ENCODE measurements at places on chromosomes 5 and 9.

- no peak overlapping the region for H3K4me3 ChIP-seq
- no peak overlapping the region for H3K27ac ChIP-seq
- H3K4me1 ChIP-seq, result no peaks in the 10 kb centered on the region
- H3K27me3 ChIP-seq, result no peaks in the 10 kb centered on the region
- H3K36me3 ChIP-seq, result peaks cover 92% of the 10 kb centered on the region
Measured at GRCh38 chr9:131434673-131435072, 40.8 kb downstream of the PRRC2B start.

DNA sequence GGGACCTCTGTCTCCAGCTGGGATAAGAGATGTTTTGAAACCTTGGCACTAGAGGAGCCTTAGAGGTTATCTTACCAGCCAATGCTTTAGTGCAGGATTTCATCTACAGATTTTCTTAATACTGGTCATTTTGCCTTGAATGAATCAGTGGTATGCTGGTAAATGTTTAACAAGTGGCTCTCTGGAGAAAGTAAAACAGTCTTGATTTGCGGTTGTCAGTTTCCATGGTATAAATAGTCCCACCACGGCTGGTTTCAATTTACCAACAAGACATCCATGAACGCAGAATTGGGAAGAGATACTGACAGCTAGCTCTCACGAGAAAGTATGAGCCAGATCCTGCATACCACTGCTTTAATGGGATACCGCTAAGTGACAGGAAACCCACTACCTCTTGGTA, 56.7 kb upstream of the CXCL14 start:
- no peak overlapping the region for H3K27ac ChIP-seq
- H3K27me3 ChIP-seq, result no peaks in the 10 kb centered on the region

DNA sequence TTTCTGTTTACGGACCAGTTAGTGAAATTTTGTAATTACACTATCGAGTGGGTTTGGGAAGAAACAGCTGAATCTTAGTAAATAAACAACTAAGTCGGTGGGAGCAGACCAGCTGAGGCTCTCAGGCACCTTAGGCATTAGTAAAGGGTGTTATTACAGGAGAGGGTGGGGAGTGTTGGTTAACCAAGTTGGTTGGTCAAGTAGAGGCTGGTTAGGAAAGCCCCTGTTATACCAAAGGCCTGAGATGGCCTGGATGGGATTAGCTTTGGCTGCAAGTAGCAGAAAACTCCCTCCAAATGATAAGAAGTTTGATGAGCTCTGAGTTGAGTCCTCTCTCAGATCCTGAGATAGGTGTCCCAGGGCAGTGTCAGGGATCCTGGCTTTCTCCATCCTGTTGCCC, 81.3 kb downstream of the PPARGC1B start:
- no peak for DNase-seq
- peak overlapping the region; percentile 58 for H3K27ac ChIP-seq
- peaks cover 23% of the 10 kb centered on the region for H3K36me3 ChIP-seq
- H3K4me3 ChIP-seq, result no peak overlapping the region
- no peaks in the 10 kb centered on the region for H3K27me3 ChIP-seq

- H3K27ac ChIP-seq, result peak overlapping the region; percentile 26
- H3K36me3 ChIP-seq, result no peaks in the 10 kb centered on the region
- DNase-seq, result no peak
- H3K4me1 ChIP-seq, result peaks cover 2% of the 10 kb centered on the region
- H3K4me3 ChIP-seq, result no peak overlapping the region
Measured at GRCh38 chr9:36158122-36158521, 11.1 kb upstream of the CCIN start.

DNA sequence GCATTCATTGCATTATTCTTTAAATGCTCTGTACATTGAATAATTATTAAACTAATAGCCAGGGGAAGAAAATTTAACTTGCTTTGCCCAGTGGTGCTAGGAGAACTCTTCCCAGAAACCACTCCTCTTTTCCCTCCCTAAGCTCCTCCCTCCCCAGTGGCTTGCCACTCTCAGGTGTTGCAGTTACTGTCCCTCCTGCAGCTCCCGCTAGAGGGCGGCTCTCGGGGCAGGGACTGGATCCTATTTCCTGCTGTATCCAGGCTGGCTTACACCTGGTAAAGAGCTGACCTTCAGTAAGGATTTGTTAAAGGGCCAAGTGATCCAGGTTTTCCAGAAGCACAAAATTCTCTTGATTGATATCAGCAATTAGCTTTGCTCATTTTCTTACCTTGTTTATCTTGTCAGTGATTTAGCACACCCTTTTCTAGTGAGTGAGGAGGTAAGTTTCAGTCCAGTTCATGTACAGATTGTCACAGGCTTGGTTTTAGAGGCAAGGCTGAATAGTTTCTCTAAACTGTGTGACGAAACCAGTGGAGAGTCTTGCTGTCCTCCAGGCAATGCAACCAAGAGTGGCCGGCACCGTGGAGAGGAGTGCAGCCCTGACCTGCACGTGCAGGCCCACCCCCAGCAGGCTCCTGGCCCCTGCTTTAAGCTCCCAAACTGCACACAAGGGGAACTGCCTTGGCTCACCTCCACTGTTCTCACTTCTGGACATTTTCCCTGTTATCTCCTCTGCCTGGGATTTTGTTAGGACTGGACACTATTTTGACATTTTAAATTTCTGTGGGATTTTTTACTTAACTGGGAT, 423.8 kb downstream of the SPOCK1 start:
- no peaks in the 10 kb centered on the region for H3K36me3 ChIP-seq
- no peak overlapping the region for H3K4me3 ChIP-seq
- DNase-seq, result peak; percentile 82
- H3K4me1 ChIP-seq, result no peaks in the 10 kb centered on the region

DNA sequence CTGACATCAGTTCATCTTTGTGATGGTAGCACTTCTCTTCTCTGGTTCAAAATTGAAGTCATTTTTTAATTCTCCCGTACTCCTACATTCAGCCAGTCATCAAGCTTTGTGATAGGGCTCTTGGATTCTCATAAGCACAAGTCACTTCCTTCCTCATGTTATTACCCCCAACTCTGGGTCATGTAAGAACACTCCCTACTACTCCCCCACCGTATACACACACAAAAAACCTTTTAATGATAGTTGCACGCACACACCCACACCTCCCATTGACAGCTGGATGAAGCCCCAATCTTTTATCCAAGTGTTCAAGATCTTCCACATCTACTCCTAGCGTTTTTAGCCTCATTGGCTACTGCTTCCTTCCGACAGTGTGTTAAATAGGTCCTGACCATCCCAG, 16.8 kb downstream of the KDM3B start:
- H3K4me3 ChIP-seq, result no peak overlapping the region
- peak overlapping the region; percentile 29 for H3K27ac ChIP-seq
- no peaks in the 10 kb centered on the region for H3K27me3 ChIP-seq
- H3K4me1 ChIP-seq, result no peaks in the 10 kb centered on the region
- peaks cover 23% of the 10 kb centered on the region for H3K36me3 ChIP-seq

DNA sequence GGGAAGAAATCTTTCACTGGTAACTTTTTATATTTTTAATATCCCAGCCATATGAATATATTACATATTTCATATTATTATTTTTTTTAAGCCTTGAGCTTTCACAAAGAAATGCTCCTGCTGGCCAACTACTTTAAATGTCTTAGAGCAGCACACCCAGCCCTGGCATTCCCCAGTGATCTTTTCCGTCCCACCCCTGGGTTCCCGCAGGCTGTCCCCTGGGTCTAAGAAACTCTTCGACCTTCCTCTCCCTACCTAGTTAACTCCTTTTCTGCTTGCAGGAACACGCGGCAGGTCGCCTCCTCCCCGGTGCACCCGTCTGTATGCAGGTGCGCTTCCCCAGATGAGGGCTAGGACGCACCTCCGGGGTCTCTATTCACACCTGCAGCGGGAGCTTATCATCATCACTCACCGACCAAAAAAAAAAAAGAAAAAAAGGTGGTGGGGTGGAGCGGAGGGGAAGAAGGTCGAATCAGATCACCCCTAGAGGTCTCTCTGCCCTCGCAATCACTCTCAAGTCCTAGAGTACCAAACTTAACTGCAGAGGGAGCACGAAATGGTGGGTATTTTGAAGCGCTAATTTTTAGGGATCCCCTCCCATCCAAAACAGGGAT, 696 bp downstream of the ZFP62 start:
- H3K4me3 ChIP-seq, result peak overlapping the region; percentile 88
- peaks cover 31% of the 10 kb centered on the region for H3K36me3 ChIP-seq
- H3K27ac ChIP-seq, result peak overlapping the region; percentile 91
- H3K4me1 ChIP-seq, result peaks cover 13% of the 10 kb centered on the region
- no peaks in the 10 kb centered on the region for H3K27me3 ChIP-seq
- peak; percentile 83 for DNase-seq

DNA sequence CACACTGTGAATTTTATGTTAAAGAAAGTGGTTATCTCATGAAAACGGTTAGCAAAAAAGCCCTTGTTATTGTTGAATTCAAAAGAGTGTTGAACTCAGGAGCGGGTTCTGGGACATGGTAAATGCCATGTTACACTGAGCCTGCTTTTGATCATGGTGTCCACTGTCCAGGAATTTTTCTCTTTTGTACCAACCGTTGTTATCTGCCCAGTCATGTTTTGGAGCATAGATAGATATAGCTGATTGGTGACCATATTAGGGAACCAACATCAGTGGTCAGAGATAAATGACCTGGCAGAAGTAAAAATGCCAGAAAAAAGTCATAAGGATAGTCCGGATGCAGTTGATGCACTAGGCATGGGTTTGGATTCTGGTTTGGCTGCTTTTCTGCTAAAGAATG, 29.3 kb downstream of the DOCK2 start:
- H3K27me3 ChIP-seq, result no peaks in the 10 kb centered on the region
- no peaks in the 10 kb centered on the region for H3K36me3 ChIP-seq
- no peak for DNase-seq
- no peaks in the 10 kb centered on the region for H3K4me1 ChIP-seq
- H3K27ac ChIP-seq, result no peak overlapping the region

DNA sequence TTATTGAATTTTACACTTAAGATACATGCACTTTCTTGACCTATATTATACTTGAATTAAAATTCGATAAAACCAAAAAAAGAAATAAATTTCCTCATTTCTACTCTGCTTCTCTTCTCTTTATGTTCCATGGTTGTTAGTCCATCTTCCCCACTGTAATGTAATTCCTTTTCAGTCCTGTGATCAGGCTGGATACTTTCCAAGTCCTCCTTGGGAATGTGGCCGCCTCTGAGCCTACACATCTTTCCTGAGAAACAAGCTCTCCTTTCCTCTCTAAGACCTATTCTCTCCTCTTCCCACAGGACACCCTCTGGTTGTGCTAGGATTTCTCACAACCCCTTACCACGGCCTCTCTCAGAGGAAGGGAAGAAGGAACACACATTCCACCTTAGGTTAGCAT, 285.1 kb downstream of the DNAH5 start:
- H3K27ac ChIP-seq, result no peak overlapping the region
- H3K27me3 ChIP-seq, result no peaks in the 10 kb centered on the region
- H3K36me3 ChIP-seq, result no peaks in the 10 kb centered on the region
- H3K4me1 ChIP-seq, result no peaks in the 10 kb centered on the region
- no peak for DNase-seq

DNA sequence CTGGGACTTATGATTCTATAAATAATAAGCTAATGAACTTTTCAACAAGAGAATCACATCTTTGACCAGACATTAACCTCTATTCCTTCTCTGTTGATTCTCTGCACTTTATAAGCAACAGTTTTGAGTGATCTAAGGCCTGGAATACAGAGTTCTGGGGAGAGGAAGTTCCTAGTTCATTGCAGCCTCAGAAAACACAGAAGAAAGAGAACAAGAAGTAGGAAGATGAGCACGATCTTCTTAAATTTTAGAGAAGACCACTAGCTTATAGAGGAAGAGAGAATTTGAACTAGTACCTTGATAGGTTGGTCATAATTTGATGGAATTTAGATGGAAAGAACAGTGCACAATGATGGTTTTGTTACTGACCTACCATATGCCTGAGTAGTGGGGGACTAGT, 8.5 kb upstream of the C9orf72 start:
- H3K27me3 ChIP-seq, result no peaks in the 10 kb centered on the region
- no peaks in the 10 kb centered on the region for H3K36me3 ChIP-seq
- H3K4me1 ChIP-seq, result no peaks in the 10 kb centered on the region

GRCh38 chr9:4640027-4640426, 22.1 kb upstream of the PLPP6 start:
- H3K4me1 ChIP-seq, result no peaks in the 10 kb centered on the region
- peaks cover 2% of the 10 kb centered on the region for H3K27me3 ChIP-seq
- peak; percentile 7 for DNase-seq
- H3K4me3 ChIP-seq, result no peak overlapping the region
- no peaks in the 10 kb centered on the region for H3K36me3 ChIP-seq

GRCh38 chr5:158727136-158727535, 372.6 kb downstream of the EBF1 start:
- no peaks in the 10 kb centered on the region for H3K27me3 ChIP-seq
- no peak for DNase-seq
- H3K27ac ChIP-seq, result no peak overlapping the region
- no peaks in the 10 kb centered on the region for H3K4me1 ChIP-seq
- H3K4me3 ChIP-seq, result no peak overlapping the region
- no peaks in the 10 kb centered on the region for H3K36me3 ChIP-seq

DNA sequence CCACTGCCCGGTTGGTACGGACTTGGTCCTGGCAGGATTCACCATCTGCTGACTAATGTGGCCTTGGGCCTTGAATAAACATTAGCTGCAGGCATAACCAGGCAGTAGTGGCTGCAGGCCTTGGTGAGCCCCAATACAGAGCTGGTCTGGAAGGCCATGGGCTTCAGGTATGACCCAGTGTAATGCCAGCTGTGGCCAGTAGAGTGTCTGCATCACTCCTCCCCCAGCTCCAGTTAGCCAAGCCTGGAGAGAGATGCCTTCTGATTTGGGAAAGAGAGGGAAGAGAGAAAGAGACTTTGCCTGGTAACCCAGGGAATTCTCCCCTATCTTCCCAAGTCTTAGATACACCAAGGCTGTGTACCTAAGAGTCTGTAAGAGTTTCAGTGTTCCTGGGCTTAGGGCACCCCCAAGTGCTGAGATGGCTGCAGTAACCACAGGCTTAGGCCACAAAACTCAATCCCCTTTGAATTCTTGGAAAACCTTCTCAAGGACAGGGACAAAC, 5.6 kb upstream of the C5 start:
- H3K27ac ChIP-seq, result no peak overlapping the region
- DNase-seq, result peak; percentile 28
- no peaks in the 10 kb centered on the region for H3K36me3 ChIP-seq
- no peaks in the 10 kb centered on the region for H3K4me1 ChIP-seq

GRCh38 chr5:150485693-150486401, 22.1 kb upstream of the NDST1 start:
- peaks cover 61% of the 10 kb centered on the region for H3K4me1 ChIP-seq
- peak overlapping the region; percentile 87 for H3K27ac ChIP-seq
- H3K4me3 ChIP-seq, result peak overlapping the region; percentile 88
- H3K27me3 ChIP-seq, result no peaks in the 10 kb centered on the region

- H3K27ac ChIP-seq, result no peak overlapping the region
- no peaks in the 10 kb centered on the region for H3K27me3 ChIP-seq
- peaks cover 9% of the 10 kb centered on the region for H3K4me1 ChIP-seq
- no peak overlapping the region for H3K4me3 ChIP-seq
- no peak for DNase-seq
Measured at GRCh38 chr5:42953041-42953440, 87.1 kb downstream of the ANXA2R start.

- no peak overlapping the region for H3K4me3 ChIP-seq
- H3K27me3 ChIP-seq, result no peaks in the 10 kb centered on the region
- H3K27ac ChIP-seq, result no peak overlapping the region
- no peaks in the 10 kb centered on the region for H3K36me3 ChIP-seq
- H3K4me1 ChIP-seq, result no peaks in the 10 kb centered on the region
- DNase-seq, result no peak
Measured at GRCh38 chr5:157558681-157559080, 16.9 kb downstream of the ADAM19 start.

All from K562 (cell line).